CD4-positive, alpha-beta T cell treated with Interleukin-17A for 1 hour (primary cell): ENCODE measurements at places on chromosomes 13 and 19.
A peak's percentile ranks its signal among the peaks of the same experiment; 100 is the strongest.

DNA sequence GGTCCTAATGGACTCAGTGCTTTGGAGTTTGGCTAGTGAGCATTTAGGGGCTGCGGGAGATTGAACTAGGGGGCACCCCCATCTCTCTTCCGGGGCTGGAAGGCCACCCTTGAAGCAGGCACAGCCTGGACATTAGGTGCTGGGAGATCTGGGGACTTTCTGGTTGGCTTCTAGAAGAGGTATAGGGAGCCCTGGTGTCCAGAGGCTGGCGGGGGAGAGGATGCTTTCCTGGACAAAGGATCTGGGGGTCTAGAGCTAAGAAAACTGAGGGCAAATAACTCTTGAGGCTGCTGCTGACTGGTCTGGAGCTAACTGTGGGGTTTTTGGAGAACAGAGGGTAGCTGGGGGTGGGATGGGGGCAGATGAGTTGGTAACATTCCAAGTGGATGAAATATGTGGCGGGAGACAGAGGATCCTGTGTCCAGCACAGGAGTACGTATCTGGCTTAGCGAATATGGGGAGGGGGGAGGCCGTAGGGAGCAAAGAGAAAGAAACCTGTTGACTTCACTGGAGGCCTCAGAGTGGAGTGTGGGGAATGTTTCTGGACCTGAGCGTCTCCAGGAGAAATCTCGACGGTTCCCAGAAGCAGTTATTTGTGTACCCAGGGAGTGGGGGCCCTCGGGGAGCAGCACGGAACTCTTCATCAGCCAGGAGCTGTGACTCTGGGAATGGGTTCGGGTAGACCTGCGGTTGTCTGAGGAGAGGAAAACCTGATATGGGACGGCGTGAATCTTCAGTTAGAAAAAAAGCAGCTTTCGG lies 1.4 kb downstream of the HNRNPUL1 start:
- peak; percentile 20 for DNase-seq

- DNase-seq: no peak
These were observed 14.8 kb upstream of the UFM1 start for GRCh38 chr13:38334845-38335244.

- DNase-seq: no peak
These were observed at the start of gene SHISA2 for GRCh38 chr13:26051657-26052311. TSS of gene SHISA2 (minus strand) at chr13:26052016. CDS start at chr13:26050975, 1,041 bp downstream.

- no peak for DNase-seq
These were observed 490.5 kb downstream of the MYO16 start for GRCh38 chr13:109119896-109120295.

DNA sequence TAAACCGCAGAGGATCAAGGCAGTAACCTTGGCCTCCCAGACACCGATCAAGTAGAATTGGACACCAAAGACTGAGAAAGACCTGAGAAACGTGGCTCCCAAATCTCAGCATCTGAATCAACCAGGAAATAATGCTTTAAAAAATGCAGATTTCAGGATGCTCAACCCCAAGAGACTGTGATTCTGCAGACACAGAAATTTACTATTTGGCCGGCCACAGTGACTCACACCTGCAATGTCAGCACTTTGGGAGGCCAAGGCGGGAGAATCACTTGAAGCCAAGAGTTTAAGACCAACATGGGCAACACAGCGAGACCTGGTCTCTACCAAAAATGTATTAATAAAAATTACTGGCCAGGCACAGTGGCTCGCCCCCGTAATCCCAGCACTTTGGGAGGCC lies 6.2 kb downstream of the ABCC4 start:
- no peak for DNase-seq

DNA sequence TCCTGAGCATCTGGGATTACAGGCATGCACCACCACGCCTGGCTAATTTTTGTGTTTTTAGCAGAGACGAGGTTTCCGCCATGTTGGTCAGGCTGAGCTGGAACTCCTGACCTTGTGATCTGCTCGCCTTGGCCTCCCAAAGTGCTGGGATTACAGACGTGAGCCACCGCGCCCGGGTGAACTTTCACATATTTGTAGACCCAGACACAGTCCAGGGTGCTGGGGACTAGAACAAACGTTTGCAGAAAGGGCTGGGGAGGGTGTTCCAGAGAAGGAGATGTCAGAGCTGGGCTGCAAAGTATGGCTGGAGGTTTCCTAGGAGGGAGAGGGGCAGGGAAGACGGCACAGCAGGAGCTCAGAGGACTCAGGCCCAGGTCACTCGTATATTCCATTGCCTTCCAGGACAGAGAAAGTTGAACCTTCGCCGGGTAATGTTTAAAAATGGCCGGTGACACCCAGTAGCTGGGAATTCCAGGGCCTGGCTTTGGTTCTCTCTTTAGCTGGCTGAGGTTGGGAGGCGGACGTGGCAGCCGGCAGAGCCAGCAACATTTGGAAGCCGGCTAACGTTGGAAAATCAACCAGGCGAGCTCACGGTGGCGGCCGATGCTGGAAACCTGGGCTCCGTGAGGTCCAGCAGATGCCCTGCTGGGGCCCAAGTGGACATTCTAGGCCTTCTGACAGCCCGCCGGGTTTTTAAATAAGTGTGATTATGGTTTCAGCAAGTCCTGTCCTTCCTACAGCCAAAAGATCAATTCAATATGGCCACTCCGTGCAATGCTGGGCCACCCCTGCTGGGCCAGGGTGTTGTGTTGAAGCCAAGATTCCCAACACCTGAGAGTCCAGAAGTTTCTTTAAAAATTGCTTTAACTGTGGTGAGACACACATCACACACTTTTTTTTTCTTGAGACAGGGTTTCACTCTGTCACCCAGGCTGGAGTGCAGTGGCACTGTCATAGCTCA lies 41.5 kb downstream of the NFIC start:
- DNase-seq: no peak

GRCh38 chr13:73062468-73062867 lies 3.7 kb downstream of the KLF5 start:
- no peak for DNase-seq

DNA sequence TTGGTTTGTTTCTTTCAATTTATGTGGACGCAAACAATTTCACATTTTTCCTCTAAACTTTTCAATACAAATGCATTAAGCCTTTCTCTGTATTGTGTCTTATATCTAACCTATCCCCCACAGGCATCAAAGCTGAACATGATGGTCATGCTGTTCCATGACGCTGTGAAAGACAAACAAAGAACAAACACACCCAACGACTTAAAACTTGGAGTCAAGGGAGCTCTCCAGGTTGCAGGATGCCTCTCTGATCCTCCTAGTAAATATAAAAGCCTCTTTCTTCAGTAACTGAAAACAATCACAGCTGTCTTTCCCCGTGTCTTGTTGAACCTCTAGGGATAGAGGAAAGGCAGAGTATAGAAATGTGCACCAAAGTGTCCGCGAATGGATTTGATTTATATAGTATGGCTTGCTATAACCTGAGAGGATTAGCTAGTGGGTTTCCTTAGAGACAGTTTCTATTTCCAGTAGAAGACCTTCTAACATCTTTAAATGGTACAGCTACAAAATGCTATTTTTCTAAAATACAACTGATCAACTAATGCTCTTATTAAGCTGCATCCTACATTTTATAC lies 43.1 kb downstream of the PCDH9 start:
- DNase-seq: no peak

GRCh38 chr13:99690426-99691174 lies 189.3 kb downstream of the TM9SF2 start:
- no peak for DNase-seq
